ENCODE measurements at places on chromosomes 1 and 21. TPM values are rescaled to one million over a fixed set of nuclear protein-coding genes. Genes with fewer than 3 reads are reported as not detected.

Gene RPE65
- total RNA-seq, result not detected

Gene KRTAP6-3
- not detected for total RNA-seq

Gene EPHA8
- not detected for total RNA-seq

Gene MATN1
- not detected for total RNA-seq

Gene ATAD3C
- not detected for total RNA-seq

Gene TNFRSF14
- 0.31 TPM for total RNA-seq

Gene LCE1D
- total RNA-seq, result not detected

Gene TRIM46
- total RNA-seq, result 1.8 TPM

Gene LRRC7
- total RNA-seq, result not detected

Gene ESRRG
- total RNA-seq, result not detected

Gene LCE3E
- total RNA-seq, result not detected

Gene C1orf87
- total RNA-seq, result not detected

Gene RAP1GAP
- 7.1 TPM for total RNA-seq

Gene BSND
- total RNA-seq, result not detected

Gene CFAP298
- 30.0 TPM for total RNA-seq

Gene PADI4
- not detected for total RNA-seq

Gene CASQ2
- not detected for total RNA-seq

Gene PIGC
- 40.8 TPM for total RNA-seq

Gene VPS72
- 44.8 TPM for total RNA-seq

Gene KCNJ15
- total RNA-seq, result 0.07 TPM

Gene NECTIN4
- 2.9 TPM for total RNA-seq

Gene C8A
- not detected for total RNA-seq

Gene ACOT11
- 2.2 TPM for total RNA-seq

Gene OR2L3
- total RNA-seq, result not detected

Gene CYP4Z1
- not detected for total RNA-seq

Gene FAM43B
- 4.6 TPM for total RNA-seq

Gene GPR37L1
- 0.14 TPM for total RNA-seq

Gene S100A7
- total RNA-seq, result not detected

Gene DDR2
- total RNA-seq, result 0.68 TPM

Gene TINAGL1
- total RNA-seq, result 0.76 TPM

Gene CELA2B
- total RNA-seq, result not detected

Gene THEMIS2
- 0.65 TPM for total RNA-seq

Gene CYP4A22
- total RNA-seq, result not detected

Gene KPRP
- not detected for total RNA-seq

All from A549 treated with ZK216348 at 1 μM for 4 hours (cell line).